ENCODE measurements at places on chromosomes 4 and X. TPM values are rescaled to one million over a fixed set of nuclear protein-coding genes. Genes with fewer than 3 reads are reported as not detected.

Gene EVC
- 2.1 TPM for total RNA-seq

Gene NUP62CL
- 2.7 TPM for total RNA-seq

DNA sequence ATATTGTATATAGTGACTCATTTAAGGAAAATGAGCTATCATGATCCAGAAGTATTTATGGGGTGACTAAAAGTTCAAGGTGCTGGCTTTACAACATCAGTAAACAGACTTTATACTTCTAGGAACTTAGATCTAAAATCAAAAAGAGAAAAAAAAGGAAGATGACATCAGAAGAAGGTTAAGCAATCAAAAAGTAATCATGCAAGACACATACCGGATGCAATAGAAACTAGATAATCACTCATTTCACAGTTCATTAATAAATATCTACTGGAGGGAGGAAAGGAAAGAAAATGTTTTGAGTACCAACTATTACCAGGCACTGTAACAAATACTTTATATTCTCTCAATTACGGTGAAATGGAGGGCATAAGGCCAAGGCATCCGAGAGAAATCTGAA, 276.4 kb downstream of the SPRY1 start:
- no peak for DNase-seq

Gene BEX5
- total RNA-seq: 7.4 TPM

DNA sequence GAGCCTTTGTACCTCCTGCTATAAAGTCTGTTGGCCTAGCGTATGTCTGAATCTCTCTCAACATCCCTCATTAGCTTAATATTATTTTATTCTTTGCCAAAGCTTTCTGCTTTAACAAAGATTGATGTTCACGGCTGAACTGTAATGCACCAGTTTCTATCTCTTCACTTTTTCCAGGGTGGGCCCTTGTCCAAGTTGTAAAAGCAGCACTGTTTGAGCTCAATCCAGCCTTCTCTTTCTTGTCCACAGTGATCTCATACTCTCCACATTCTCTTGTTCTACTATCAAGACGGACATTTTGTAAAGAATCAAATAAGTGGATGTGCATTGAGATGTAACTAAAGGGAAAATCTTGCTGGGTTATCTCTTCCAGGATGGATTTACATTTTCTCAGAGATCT, 34.4 kb upstream of the RTL3 start:
- no peak for DNase-seq

- DNase-seq: no peak
Observed at GRCh38 chr4:22661443-22661842, 31.3 kb upstream of the GBA3 start.

- no peak for DNase-seq
Observed at GRCh38 chr4:31241504-31242106, 521.4 kb downstream of the PCDH7 start.

GRCh38 chr4:43357252-43357974, 464.9 kb downstream of the GRXCR1 start:
- no peak for DNase-seq
